Endodermal cell (in vitro differentiated cells): ENCODE measurements at places on chromosomes 6 and 20. TPM values are rescaled to one million over a fixed set of nuclear protein-coding genes. Genes with fewer than 3 reads are reported as not detected.

COL10A1 gene
- not detected in 3 replicates for total RNA-seq

C6orf141 gene
- total RNA-seq: 0.41 and 0.81 TPM in 2 replicates

INSM1 gene
- total RNA-seq: 0.21 to 0.73 TPM (median 0.57 TPM) in 3 replicates

CNBD2 gene
- 1.5 to 3.2 TPM (median 1.9 TPM) in 3 replicates for total RNA-seq

GRCh38 chr20:63645218-63645617 is 8.0 kb downstream of the STMN3 start:
- H3K27ac ChIP-seq: no peak overlapping the region
- no peaks in the 10 kb centered on the region for H3K36me3 ChIP-seq
- no peaks in the 10 kb centered on the region for H3K27me3 ChIP-seq
- H3K4me3 ChIP-seq: no peak overlapping the region

- DNase-seq: peak; percentile 34
- H3K27me3 ChIP-seq: no peaks in the 10 kb centered on the region
- H3K4me3 ChIP-seq: no peak overlapping the region
- H3K36me3 ChIP-seq: no peaks in the 10 kb centered on the region
- no peaks in the 10 kb centered on the region for H3K4me1 ChIP-seq
Measured at GRCh38 chr20:4050203-4050980, 35.0 kb upstream of the RNF24 start.

- DNase-seq: no peak
- no peak overlapping the region for H3K27ac ChIP-seq
- no peaks in the 10 kb centered on the region for H3K36me3 ChIP-seq
- no peaks in the 10 kb centered on the region for H3K27me3 ChIP-seq
Measured at GRCh38 chr6:20674664-20675063, 140.4 kb downstream of the CDKAL1 start.

- H3K4me3 ChIP-seq: no peak overlapping the region
- H3K27me3 ChIP-seq: no peaks in the 10 kb centered on the region
- DNase-seq: no peak
- no peaks in the 10 kb centered on the region for H3K4me1 ChIP-seq
- H3K36me3 ChIP-seq: no peaks in the 10 kb centered on the region
Measured at GRCh38 chr6:16399158-16399557, 160.8 kb downstream of the GMPR start.

GRCh38 chr6:14921878-14922671 is 323.8 kb upstream of the JARID2 start:
- no peaks in the 10 kb centered on the region for H3K27me3 ChIP-seq

DNA sequence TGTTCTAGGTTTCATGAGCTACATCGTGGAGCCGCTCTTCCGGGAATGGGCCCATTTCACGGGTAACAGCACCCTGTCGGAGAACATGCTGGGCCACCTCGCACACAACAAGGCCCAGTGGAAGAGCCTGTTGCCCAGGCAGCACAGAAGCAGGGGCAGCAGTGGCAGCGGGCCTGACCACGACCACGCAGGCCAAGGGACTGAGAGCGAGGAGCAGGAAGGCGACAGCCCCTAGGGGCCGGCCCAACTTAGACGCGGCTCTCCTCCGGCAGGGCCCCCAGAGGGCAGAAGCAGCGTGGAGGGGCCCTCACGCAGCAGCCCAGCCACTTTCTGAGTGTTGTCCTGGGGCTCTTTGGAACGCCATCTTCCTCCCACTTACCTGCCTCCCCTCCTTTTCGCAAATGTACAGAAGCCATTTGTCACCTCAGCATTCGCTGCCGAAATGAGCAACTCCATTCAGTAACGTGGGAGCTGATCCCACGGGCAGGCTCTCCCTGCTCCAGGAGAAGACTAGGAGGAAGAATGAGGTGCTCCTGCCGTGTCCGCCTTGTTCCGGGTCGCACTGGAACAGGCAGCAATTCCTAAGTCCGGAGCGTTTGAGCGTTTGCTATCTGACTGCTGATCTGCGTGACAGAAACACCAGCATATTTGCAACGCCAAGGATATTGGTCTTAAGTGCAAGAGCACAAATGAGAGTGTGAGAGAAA is 58.4 kb downstream of the MTFR2 start:
- no peak for DNase-seq
- no peak overlapping the region for H3K27ac ChIP-seq
- H3K4me1 ChIP-seq: no peaks in the 10 kb centered on the region
- H3K36me3 ChIP-seq: no peaks in the 10 kb centered on the region
